ENCODE measurements at places on chromosomes 3 and 15.
A peak's percentile ranks its signal among the peaks of the same experiment; 100 is the strongest.

GRCh38 chr3:141071681-141072260 lies 20.6 kb downstream of the SPSB4 start:
- DNase-seq, result no peak

DNA sequence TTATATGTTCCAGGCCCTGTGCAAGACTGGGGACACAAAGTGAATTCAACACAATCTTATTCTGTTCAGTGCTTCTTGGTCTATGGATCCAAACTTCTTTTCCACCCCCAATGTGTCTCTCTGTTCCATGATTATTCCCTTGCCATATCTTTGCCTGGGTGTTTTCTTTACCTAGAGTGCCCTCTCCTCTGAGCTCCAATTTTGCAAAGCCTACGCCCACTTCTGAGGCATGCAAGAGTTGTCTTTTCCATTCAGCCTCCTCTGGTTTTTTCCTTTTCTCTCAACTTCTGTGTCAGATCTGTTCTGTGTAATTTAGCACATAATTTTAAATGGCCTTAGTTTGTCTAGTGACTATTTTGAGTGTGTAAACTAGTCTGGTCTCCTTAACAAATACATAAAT lies 72.8 kb upstream of the PLCL2 start:
- DNase-seq, result no peak

DNA sequence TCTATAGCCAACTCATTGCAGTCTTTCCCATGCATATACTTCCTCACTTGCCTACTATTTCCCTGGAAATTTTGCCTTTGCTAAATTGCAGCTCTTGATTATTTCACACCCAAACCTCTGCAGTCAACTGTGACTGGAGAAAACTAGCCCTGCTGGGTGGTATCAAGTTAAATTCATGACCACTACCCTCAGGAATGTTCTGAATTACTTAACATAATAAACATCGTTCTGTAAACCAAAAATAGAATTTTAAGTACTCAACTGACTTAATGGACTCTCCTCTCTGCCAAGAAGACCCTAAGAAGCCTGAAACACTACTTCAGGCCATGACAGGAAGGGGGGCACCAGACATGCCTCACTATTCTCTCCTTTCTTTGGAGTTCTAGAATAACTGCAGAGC lies 1278.0 kb upstream of the GBE1 start:
- peak; percentile 78 for DNase-seq

DNA sequence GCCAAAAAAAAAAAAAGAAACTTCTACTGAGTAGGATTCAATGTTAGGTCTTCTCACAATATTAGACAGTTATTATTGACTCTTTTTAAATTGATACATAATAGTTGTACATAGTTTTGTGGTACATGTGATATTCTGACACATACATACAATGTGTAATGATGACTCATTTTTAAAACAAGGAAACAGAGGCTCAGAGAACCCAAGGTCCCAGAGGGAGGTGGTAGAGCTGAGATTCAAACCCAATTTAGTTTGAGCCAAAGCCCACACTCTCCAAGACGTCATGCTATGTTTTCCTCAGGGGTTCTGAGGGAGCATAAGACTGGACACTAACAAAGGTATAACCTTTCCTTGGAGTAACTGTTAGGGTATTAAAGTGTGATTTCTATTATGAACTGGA lies 40.6 kb downstream of the MYO5C start:
- peak; percentile 64 for DNase-seq

DNA sequence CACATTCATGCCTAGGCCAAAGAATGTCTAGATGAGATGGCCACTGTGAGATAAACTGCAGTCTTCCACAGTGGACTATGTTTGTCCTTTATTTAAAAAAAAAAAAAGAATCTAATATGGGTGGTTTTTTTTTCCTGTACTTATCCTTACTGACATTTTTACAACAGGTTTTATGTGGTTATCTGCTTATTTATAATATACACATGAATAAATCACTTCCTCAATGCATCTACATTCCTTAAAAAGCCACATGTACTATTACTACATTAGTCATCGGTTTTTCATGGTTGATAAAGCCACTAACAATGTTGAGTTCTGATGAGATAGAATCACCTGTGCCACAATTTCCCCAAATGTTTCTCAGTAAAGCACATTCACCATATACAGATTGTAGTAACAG lies 341.3 kb upstream of the THBS1 start:
- peak; percentile 40 for DNase-seq

GRCh38 chr3:109177908-109178307 lies 41.4 kb downstream of the C3orf85 start:
- no peak for DNase-seq

GRCh38 chr3:126321490-126321889 lies 35.7 kb downstream of the KLF15 start:
- DNase-seq, result no peak
